ENCODE measurements at places on chromosomes 4 and X.

- no peak for DNase-seq
Measured at GRCh38 chrX:101785142-101785541, 125.5 kb upstream of the ARMCX2 start.

- no peak for DNase-seq
Measured at GRCh38 chr4:108160741-108161352, 7.9 kb downstream of the LEF1 start.

- peak; percentile 40 for DNase-seq
Measured at GRCh38 chr4:145098675-145099037, 545 bp downstream of the ABCE1 start.

DNA sequence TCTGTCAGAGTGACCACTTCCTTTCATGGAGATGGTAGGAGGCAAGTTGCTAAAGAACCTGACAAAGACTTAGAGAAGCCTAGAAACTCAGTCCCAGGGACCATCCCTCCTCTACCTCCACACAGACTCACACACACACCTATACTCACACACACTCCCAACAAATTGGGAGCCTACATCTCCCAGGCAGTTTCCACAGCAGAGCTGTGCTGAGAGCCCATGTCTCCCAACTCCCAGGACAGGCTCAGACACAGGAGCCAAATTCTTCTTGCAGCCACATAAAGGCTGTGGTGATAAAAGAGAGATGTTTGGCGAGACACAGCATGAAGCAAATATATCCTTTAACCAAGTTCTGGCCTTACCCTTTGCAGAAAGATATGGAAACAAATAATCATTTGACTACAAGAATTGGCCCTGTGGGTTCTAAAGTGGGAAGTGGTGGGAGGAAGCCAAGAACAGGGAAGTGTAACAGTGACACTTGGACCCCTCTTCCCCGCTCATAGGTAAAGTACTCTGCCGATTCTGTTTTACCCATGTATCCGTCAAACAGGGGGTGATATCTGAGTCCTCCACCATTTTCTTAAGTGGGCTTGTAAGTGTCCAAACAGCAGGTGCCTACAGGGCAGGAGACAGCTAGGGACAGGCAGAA lies 11.0 kb upstream of the IDS start:
- DNase-seq, result no peak

DNA sequence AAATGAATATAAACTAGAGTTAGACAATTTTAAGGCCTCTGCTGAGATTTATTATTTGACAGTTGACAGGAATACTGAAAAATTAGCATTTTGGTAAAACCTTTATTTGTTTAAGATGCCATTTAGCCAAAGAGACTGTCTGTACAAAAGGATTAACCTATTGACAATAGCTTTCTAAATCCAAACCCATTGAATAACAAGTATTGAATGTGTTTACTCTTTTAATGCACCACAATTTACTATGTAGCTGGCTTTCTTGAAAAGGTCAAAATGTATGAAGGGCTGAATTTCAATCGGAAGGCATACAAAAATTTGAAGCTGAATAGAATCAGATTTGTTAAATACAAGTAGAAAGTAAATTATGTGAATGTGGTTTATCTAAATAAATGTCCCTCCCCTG lies 374.5 kb downstream of the TEX13C start:
- DNase-seq, result no peak

DNA sequence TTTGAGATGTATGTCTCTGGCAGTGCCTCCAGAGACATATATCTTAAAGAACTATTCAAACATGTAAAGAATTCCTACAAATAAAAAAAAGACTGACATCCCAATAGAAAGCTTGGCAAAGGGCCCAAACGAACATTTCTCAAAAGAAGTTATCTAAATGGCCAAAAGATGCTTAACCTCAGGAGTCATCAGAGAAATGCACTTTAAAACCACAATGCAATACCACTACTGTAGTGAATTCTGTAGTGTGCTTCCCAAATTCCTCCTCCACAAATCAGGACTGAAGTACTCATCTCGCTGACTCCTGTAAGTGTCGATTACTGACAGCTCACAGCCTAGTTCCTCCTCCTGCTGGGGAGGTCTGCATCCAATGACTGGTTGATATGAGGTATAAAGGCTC lies 129.0 kb upstream of the MAMLD1 start:
- DNase-seq, result no peak

- no peak for DNase-seq
Measured at GRCh38 chrX:12978205-12979025, 3.5 kb downstream of the TMSB4X start.

GRCh38 chrX:40105835-40106675 lies 8.3 kb upstream of the BCOR start:
- DNase-seq, result peak; percentile 73

DNA sequence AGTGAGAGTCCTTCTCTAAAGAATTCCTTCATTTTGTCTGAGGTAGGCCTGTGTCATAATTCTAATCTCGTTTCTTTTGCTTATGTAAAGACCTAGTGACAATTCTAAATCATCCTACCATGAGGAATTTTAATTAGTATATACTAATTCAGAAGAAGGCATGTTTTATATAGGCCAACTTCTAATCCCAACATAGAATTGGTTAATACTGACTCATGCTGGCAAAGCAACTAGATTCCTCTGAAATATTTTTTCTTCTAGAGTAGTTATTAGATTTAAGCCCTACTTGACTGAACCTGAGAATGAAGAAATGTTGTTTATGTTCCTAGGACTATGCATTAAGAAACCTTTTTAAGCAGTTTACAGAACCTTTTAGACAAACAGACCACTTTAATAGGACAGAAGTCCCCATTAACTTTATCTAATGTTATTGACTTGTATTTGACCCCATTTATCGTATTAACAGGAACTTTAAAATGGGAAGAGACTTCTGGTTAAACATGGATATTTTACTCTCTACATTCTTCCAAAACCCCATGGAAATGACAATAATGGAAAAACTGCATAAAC lies 56.1 kb upstream of the EIF1AX start:
- DNase-seq, result no peak

GRCh38 chrX:118847676-118848075 lies 24.1 kb downstream of the ZCCHC12 start:
- peak; percentile 65 for DNase-seq

DNA sequence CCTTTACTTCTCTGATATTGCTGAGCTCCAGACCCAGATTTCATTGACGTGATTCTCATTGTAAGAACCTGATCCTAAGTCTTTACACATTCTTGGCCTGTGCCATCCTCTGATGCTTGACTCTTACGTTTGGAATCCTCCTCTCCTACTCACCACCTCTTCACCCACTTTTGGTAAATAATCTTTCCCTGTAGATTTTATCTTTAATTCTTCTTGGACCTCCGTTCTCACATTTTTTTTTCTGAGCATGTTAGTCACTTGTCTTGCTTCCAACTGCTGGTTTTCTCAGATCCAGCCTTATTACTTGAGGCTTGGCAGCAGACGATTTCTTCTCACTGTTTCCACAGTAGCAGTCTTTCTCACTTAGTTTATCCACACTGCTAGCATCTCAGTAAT lies 12.4 kb upstream of the SH3RF1 start:
- DNase-seq, result no peak

Data from cerebellum (tissue), 4 donors.